ENCODE measurements at places on chromosomes 4 and X.
A peak's percentile ranks its signal among the peaks of the same experiment; 100 is the strongest.

GRCh38 chrX:12973561-12974304, 1.2 kb upstream of the TMSB4X start:
- DNase-seq = no peak

GRCh38 chrX:152817078-152817764, 13.3 kb downstream of the CETN2 start:
- DNase-seq = peak; percentile 24

DNA sequence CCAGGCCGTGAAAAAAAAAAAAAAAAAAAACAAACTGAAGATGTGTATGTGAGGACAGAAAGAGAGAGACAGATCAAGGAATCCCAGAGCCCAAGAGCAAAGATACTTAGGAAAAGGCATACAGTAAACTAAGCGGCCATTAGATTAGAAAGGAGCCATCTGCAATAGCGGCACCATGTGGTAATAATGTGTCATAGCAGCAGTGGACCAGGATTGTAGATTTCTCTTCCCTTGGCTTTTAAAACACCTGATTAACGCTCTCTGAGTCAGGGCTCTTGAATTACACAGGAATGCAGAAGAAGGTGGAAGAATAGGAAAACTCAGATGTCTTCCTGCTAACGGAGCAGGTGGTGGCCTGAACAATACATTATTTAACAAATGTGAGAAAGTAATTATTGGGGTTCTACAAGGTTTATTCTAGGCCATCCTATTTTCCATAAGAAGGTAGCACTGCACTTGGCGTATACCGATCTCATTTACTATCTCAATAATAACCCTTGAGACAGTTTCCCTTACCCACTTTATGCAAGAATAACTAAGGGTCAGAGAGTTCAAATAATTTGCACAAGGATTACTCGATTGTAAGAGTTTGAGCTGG, 182.7 kb downstream of the KCNIP4 start:
- peak; percentile 11 for DNase-seq

- DNase-seq = no peak
These were observed 36.3 kb upstream of the TENM3 start for GRCh38 chr4:182206916-182207315.

- no peak for DNase-seq
These were observed at the start of gene FHDC1 for GRCh38 chr4:152935631-152936445. FHDC1 (plus strand) TSS chr4:152936323; CDS start chr4:152943058, 6,735 bp downstream.

GRCh38 chr4:176858839-176859238, 66.1 kb upstream of the VEGFC start:
- DNase-seq = no peak

- DNase-seq = no peak
These were observed 433.6 kb downstream of the MAGEB5 start for GRCh38 chrX:26649534-26649933.

DNA sequence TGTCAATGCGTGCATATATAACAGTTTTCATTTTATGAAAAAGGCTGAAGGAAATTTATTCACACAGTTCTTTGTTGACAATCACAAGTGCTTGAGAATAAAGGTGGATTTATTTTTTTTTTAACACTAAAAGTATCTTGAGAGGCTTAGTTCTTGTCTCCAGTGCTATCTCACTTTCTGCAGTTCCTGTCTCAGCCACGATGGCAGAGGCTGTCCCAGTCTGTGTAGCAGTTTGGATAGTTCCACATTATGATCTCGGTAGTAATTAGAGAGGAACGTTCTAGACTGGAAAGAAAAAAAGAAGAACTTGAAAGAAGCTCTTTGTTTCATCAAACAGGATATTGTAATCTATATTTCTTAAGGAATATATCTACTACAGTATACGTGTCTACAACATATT, 229.0 kb downstream of the UGT8 start:
- DNase-seq = no peak

- no peak for DNase-seq
These were observed 152.7 kb downstream of the GABRG1 start for GRCh38 chr4:45971108-45971507.

- no peak for DNase-seq
These were observed 96.3 kb downstream of the ANK2 start for GRCh38 chr4:113145519-113146291.

GRCh38 chrX:16978193-16978984, 31.9 kb downstream of the REPS2 start:
- DNase-seq = no peak

GRCh38 chr4:107492566-107492965, 227.5 kb downstream of the PAPSS1 start:
- no peak for DNase-seq

GRCh38 chr4:114318309-114318708, 280.3 kb upstream of the UGT8 start:
- DNase-seq = peak; percentile 80

DNA sequence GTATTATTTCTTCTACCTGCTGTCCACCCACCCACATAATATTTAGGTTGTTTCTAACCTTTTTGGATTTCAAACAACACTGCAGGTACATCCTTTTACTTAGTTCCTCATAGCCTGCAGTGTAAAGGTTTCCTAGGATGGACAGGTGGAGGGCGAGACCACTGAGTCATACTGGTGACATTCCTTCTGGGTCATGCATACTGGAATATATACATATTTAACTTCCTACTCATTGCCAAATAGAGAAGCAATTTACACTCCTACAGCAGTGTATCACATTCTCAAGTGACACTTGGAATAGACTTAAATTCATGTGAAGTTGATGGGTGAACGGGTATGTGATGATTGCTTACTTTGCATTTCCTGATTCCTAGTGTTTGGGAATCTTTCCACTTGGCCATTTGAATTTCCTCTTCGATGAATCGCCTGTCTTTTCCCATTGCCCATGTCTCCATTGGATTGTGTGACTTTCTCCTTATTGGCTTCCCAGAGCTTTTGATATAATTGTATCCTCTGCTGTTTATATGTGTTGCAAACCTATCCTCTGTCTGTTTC, 8.2 kb upstream of the PPP2R2C start:
- no peak for DNase-seq

DNA sequence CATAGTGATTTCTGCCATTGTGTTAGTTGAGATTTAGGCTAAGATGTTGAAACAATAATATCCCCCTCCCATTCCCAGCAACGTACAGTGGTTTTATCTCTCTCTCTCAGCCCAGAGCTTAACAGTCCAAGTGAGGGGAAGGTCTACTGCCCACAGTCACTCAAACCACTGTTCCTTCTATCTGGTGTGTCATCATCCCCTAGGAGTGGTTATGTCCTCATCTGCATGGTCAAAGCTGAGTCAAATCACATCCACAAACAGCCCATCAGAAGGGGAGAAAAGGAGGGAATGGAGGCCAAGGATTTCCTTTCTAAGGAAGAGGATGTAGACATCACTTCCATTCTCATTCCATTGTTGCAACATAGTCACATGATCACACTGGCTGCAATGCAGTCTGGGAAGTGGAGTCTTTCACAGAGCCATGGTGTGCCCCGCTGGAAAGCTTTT, 42.8 kb upstream of the CHRNA9 start:
- DNase-seq = peak; percentile 31

- no peak for DNase-seq
These were observed 71.1 kb upstream of the PPP3CA start for GRCh38 chr4:101418466-101418865.

- no peak for DNase-seq
These were observed 114.0 kb upstream of the LNX1 start for GRCh38 chr4:53705151-53705764.

DNA sequence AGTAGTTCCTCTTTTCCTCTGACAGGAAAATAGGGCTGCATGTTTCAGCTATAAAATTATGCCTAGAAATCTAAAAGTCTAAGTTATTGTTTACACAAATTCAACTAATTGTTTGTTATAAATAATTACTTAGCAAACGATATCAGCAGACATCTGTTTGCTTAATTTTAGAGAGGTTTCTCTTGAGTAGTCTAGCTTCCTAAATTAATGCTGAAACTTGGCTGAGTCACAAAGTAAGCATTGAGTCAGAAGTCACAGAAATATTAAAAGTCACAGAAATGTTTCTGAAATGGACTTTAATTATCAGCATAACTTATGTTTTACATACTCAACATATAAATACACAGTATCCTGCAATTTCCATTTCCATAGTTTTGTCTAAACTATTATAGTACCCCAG, 1044.0 kb downstream of the CCSER1 start:
- DNase-seq = no peak

- peak; percentile 69 for DNase-seq
These were observed at the start of gene ARMCX2 for GRCh38 chrX:101659601-101660063. ARMCX2 (minus strand) TSS chrX:101659850; CDS start chrX:101657588, 2,262 bp downstream.

DNA sequence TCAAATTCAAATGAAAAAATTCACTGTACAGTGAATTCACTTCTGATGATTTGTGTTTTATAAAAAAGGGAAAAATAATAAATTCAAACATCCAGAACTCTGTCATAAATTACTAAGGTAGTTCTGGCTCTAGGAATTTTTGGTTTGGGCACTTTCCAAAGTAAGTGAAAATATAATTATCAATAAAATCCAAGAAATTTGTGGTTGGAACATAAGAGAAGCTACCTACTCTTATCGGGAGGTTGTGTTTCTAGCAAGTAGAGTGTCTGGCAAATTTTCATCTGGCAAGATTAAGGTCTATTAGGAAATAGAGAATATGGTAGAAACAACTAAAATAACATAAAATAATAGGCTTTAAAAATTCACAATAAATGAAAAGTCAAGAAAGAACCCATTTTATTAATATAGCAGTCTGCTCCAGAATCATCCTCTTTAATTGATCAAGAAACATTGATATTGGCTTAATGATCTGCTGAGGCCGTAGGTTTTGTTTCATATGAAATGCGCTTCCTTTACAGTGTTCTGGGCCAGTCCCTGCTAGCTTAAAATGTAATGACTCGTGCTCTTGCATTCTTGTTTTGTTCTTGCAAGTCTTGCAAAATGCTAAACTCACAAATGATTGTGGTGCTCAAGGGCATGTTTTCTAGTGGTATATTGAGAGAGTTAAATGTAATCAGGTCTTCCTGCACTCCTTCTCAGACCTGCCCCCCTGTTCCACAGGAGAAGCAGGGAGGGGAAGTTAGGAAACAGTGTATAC, 331.4 kb downstream of the RAPGEF2 start:
- peak; percentile 37 for DNase-seq

DNA sequence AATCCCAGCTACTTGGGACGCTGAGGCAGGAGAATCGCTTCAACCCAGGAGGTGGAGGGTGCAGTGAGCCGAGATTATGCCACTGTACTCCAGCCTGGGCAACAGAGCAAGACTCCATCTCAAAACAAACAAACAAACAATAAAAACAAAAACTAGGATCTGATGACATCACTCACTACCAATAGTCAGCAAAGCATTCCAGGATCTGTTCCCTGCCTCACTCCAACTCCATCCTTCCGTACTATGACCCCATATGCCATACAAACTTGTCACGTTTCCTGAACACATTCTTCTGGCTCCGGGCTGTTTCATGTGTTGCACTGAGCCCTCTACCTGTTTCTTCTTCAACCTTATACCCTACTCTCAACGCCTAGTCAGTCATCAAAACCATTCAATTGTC, 47.3 kb downstream of the RBM47 start:
- DNase-seq = no peak

GRCh38 chr4:54695337-54695736, 37.6 kb downstream of the KIT start:
- DNase-seq = no peak

DNA sequence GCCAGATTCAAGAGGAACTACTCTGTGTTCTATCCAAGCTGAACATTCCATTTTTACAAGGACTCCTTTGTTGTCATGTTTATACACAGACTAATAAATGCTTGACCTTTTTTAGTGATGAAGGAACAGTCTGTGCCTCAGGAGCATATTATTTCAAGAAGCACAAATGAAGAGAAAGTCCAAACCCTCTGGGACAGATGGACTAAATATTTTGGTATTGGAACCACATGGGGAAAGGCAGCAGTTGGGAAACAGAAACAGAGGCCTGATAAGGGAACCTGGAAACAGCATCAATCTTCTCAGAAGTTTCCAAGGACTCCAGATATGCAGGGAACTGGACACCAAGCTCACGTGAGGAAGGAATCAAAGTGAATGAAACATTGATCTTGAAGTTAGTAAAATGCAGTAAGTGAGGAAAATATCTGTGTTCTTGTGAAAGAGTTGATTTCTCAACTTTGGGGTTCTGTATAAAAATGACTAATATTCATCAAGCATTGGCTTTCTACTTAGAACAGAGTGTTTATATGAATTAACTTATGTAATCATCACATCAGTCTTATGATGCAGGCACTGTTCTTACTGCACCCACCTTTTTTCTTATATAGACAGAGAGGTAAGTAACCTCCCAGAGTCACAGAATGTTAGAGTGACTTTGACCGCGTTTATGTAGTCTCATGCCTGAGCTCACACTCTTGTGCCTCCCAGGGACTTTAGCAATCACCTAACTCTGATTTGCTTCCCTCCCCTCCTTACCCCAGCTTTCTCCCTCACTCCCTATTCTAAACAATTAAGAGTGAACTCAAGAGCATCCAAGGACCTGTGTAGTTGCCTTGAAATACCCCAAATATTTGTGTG, 148.9 kb upstream of the JADE1 start:
- peak; percentile 98 for DNase-seq

DNA sequence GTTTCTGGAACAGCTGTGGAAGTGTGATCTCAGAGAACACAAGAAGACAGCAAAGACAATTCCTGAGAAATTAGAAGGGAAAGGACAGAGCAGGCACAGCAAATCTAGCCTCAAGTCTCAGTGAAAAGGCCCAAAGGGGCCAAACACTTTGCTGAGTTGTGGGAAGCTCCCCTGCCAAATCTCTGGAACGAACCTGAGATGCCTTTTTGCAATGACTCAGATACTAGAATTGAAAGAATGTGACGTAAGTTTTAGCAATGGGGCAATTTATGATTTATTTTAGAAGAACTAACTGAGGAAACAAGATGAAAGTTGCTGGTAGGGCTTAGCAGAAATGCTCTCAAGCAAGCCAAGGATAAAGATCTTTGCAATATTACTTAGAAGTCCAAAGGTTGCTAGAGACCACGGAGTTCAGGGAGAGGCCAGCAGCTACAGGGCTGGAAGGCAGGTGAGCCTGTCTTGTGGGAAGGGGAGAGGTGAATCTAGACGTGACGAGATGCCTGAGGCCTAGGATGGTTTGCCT, 92.8 kb downstream of the AMELX start:
- peak; percentile 67 for DNase-seq

GRCh38 chr4:167544391-167544790, 310.1 kb upstream of the SPOCK3 start:
- DNase-seq = no peak

DNA sequence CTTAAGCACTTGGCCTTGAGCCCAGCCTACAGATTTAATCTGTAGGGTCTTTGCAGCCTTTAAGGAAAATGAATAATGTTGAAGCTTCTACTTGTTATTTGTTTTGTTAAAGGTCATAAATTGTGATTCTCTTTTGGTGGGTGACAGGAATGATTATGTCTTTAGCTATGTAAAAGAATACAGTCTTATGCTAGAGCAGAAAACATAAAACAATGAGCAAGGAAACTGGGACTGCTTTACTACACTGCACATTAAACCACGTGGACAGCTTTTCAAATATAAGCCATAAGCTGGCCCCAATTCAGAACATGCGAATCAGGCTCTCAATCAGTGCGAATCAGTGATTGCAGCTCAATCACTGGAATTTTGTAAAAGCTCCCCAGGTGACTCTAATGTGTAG, 40.9 kb upstream of the TBC1D19 start:
- no peak for DNase-seq

All from fibroblast of gingiva (primary cell).